Cortex of kidney (tissue), 1 donor: ENCODE measurements at places on chromosomes 5 and 9.

- DNase-seq: no peak
These were observed 21.0 kb downstream of the GLRX start for GRCh38 chr5:95801532-95801931.

DNA sequence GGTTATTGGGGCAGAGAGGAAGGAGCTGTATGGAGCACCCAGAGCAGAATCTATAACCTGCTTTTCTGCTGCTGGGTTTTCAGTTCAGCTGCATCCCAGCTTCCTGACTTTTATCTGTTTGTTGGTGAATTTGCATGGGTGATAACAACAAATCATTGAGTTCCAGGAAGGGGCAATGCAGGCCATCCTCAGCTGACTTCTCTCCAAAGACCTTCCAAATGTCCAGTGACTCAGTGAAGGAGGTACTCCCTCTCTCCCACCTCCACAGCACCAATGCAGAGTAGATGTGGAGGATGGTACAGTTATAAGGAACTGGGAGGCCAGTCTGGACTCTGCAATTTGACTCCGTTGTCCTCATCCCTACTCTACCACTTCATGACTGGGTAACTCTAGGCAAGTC, 1.6 kb upstream of the TXN start:
- DNase-seq: no peak

- no peak for DNase-seq
These were observed 284.1 kb downstream of the CTNND2 start for GRCh38 chr5:11620172-11620571.

- DNase-seq: no peak
These were observed 289.7 kb downstream of the OSTF1 start for GRCh38 chr9:75378036-75378435.

DNA sequence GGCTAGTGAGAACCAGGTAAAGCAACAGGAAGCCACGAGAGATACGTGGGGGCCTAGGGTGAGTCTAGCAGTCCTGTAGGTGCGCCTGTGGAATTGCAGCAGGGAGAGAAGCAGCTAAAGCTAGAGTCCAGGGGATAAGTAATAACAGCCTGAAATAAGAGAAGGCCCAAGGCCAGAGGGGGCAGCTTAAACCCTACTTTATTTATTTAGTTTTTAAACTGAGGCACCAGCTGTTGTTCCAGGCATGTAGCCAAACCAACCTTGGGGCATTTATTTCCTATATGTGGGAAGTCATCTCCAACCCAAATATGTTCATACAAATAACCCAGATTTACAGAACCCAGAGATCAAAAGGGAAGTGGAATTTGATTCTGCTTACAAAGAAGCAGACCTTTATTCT, 93.5 kb downstream of the GLDC start:
- DNase-seq: no peak

GRCh38 chr9:3931996-3932906, 367.6 kb downstream of the GLIS3 start:
- DNase-seq: no peak

DNA sequence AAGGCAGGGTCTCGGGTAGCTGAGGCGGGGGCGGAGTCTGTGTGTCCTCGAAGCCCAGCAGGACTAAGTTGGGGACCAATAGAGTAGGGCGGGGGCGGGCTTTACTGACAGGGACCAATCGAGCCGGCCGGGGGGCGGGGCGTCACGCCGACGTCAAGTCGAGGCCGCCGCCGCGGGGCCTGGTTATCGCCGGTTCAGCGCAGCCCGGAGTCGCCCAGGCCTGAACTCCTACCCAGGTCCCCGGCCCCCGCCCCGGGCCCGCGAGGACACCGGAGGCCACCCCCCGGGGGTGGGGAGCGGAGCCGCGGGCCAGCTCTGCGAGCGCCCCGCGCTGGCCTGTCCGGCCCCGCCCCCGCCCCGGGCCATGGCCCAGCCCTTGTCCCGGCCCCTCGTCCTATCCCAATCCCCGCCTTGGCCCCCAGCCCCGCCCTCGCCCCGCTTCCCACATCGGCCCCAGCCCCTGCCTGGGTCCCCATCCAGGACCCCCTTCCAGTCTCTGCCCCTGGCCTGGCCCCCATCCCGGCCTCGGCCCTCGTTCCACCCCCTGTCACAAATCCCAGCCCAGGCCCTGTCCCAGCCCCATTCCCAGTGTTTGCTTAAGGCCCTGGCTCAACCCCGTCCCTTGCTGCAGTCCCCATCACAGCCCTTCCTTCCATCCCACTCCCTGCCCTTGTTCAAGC, at the start of gene TMEM8B:
TSS of gene TMEM8B (plus strand) at position 145 of the 680 bp plus-strand sequence. CDS start at position 365, 220 bp downstream.
- DNase-seq: no peak

DNA sequence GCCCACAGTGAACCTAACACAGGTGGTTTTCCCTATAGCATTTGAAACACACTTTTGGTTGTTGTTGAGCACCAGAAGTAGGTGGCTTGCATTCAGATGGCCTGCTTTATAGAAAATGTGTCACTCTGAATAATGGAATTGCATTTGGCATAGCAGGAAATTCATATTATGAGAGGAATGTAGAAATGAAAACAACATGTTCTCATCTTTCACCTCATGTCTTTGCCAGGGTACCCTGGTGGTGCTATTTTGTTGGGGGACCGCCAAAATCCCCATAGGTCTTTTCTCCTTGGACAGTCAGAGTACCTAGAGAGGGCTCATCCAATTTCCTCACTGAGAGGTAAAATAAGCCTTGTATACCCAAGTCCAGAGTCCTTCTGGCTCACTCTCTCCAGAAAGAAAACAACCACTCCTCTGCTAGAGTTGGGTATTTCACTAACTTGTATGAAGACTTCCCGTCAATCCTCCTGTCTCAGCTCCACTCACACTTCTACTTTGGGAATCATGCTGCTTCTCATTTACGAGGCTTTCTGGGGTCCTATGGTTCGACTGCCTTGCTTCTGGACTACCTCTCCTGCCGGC, 67.4 kb downstream of the MRPS27 start:
- no peak for DNase-seq

- DNase-seq: no peak
These were observed 136.9 kb upstream of the FREM1 start for GRCh38 chr9:15047028-15047551.

DNA sequence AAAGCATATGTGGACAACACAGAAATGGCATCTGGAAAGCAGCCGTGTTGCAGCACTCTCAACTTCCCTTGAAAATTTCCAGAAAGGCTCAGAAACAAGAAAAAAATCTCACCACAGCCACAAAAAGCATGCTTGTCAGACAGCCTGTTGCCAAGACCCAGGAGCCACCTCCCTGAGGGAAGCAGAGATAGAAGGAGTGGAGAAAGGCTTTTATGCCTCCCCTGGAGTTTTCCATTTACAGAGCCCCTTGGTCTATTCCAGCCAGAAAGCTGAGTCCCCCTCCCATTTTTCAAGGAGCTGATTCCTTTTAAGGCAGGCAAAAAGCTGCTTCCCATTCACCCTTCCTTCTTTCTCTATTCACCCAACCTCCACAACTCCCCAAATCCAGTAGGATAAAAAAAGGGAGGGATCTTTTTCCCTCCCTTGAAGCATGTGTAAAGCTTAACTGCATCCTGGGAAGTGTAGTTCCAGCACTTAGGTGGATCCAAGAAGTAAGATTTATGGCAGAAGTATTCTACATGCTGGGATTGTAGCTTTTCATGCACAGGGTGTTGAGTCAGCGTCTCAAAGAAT, 37.1 kb upstream of the PALM2AKAP2 start:
- no peak for DNase-seq

DNA sequence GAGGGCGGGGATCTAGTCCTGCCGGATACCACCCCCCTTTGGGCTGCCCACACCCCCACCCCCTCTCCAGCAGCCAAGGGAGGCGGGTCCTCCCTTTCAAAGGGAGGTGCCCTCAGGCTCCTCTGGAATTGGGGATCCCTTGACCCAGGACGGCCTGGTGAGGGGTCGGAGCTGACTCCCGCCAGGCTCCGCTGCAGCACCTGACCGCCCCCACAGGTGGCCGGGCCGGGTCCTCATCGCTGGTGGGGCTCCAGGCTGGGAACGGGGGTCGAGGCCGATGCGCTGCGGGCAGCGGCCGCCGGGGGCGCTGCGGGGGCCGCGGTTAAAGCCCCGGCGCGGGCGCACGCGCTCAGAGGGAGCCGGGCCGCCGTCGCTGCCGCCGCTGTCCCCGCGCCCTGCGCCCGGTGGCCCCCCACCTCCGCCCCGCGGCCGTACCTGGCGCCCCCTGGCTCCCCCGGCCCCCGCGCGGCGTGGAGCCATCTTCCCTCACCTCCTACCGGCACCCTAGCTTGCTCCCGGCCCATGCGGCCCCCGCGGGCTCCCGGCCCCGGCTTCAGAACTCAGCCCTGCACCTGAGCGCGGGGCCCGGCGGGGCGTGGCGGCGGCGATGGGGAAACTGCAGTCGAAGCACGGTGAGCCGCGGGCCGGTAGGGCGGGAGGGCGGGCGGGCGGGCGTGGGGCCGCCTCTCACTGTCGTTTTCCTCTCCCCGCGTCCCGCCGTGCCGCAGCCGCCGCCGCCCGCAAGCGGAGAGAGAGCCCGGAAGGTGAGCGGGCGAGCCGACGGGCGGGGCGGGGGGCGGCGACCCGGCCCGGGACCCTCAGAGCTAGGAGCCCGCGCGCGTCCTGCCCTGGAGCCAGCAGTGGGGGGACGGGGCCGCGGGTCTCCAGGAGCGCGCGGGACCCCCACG, at the start of gene NKD2:
TSS of gene NKD2 (plus strand) at position 352 of the 908 bp plus-strand sequence. CDS start at position 608, 256 bp downstream.
- DNase-seq: no peak

- DNase-seq: no peak
These were observed 118.6 kb downstream of the ZSWIM6 start for GRCh38 chr5:61450493-61451279.

GRCh38 chr5:119079318-119079921, 8.5 kb downstream of the DMXL1 start:
- DNase-seq: no peak

DNA sequence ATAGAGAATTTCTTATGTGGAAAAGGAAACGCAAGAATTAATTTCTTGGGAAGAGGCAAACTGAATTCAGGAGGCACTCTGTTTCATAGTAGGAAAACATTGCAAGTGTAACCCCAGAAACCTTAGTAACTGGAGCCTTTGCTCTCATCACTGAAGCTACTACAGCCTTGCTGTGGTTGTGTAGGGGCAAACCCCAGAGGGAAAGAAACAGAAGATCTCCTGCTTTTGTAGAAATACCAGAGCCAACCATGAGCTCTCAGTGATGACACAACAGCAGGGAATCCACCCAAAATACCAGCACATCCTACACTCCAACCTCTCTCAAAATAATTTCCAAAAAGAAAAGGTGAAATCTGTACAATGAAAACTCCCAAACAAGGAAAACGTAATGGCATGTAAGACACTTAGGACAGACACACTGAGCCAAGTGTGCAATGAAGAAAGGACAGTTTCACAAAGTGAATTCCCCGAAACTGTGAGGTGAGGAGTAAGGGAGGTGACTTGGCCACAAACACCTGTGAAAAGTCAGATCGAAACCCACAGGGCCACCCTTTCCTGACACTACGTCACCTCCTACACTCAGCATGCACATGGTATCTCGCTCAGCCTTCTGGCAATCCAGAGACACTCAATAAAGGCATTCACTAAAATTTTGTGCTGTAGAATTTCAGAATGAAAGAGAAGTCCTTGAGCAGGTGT, 8.5 kb upstream of the ACSL6 start:
- DNase-seq: no peak

DNA sequence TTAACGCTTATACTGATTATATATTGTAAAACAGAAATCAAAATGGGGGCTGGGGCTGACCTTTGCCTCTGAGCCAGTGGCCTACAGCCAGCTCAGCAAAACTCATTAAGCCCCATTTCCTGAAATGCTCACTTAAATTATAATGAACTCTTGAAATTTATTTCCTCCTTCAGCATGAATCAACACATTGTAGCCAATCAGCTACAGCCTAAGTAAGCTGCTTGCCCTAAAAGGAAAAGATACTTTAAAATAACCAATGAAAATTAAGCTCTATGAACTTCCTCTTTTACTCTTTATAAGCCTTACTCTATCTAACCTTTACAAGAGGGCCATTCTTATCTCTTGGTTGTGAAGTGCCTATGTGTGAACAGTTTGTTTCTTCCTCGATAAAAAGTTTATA, 33.5 kb upstream of the SUB1 start:
- no peak for DNase-seq

GRCh38 chr5:84425365-84425881, 40.7 kb upstream of the EDIL3 start:
- no peak for DNase-seq

DNA sequence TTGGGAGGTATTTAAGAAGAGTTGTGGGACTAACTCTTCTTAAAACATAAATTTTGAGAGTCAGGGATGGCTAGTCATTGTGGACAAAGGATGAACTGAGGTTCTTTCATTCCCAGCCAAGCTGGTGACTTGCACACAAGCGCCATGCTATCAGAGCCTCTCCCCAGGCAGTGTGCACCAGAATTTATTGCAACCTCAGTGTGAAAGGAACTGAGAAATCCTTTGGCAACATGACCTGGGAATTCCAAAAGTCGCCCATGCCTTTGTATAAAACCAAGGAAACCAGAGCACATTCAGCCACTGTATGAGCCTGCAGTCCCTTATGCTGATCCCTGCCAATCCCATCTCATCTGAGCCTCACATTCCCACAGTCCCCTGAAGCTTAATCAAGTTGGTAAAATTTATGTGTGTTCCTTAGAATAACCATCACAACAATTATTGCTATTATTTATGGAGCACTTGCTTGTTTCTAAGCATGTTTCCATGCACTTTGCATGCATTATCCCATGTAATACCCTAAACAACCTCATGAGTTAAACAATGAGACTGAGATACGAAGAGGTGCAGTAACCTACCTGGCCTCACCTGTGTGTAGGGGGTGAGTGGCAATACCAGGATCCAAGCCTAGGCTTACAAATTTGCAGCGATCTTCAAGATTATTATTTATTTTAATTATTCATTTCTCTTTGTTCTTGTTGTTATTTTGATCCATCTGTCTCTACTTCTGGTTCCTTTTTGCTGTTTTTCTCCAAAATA, 116.4 kb downstream of the NTRK2 start:
- no peak for DNase-seq

DNA sequence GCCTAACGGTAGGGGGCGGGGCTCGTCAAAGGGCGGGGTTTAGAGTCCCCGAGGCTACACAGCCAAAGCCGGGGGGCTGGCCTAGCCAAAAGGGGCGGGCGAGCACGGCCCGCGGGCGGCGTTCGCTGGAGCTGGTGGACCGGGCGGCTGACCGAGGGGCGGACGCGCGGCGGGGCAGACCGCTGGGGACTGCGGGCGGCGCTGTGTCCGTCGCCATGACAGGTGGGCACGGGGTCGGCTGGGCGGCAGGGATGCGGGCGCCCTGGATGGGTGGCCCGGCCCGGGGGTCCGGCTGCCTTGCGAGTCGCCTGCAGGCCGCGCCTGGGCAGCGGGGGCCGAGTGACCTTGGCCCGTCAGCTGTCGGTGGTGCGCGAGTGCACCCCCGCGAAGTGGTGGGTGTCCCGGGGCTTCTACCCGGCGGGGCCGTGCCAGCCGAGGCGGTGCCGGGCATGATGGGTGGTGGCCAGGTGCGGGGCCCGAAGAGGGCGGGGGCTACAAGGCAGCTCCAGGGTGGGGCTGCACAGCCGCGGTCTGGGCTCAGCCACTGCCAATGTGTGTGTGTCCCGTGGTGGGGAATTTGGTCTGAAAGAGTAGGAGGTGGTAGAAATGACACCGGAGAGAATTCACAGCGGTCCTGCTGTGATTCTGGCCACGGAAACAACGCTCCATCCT, at the start of gene CARD19:
TSS of gene CARD19 (plus strand) at position 87 of the 672 bp plus-strand sequence. CDS start at position 216, 129 bp downstream.
- no peak for DNase-seq

DNA sequence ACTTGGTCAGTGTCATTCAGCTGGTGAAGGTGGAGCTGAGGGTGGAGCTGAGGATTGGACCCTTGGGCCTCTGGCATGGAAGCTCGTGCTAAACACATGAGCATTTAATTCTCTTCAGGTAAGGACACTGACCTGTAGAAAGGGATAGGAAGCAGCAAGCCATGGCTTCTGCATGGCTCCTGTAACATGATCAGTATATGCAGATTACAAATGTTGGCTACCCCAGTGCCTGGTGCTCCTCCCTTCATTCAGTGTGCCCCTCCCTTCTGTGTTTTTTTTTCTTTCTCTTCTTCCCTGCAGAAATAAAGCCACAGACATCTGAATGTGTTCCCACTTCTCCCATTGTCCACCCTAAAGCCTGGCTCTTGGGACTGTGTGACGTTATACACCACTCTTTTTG, 52.9 kb downstream of the ARHGAP26 start:
- no peak for DNase-seq
